ENCODE measurements at places on chromosomes 13 and 19. TPM values are rescaled to one million over a fixed set of nuclear protein-coding genes. Genes with fewer than 3 reads are reported as not detected.

DNA sequence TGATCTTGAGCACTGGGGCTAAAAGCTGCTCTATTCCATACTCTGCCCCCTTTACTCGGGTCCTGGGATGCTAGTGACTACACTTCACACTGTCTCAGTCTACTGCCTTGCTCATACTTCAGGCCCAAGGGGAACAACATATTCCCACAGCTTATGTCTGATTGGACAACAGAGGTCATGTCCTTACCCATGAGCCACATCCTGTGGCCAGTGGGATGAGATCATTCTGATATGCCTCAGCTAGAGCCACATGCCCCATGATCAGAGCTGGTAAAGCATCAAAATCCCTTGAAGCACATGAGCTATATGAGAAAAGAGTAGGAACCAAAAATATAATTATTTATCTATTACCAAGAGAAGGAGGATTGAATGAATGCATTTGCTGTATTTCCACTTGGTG, 290.1 kb upstream of the TSHZ3 start:
- no peak for DNase-seq

- DNase-seq, result peak; percentile 100
These were observed 2.8 kb upstream of the TNNI3 start for GRCh38 chr19:55160128-55160985.

Gene PROZ
- not detected for total RNA-seq

- no peak for DNase-seq
These were observed 283.0 kb downstream of the SHISA2 start for GRCh38 chr13:25768838-25769237.

Gene CBY2
- not detected for total RNA-seq

DNA sequence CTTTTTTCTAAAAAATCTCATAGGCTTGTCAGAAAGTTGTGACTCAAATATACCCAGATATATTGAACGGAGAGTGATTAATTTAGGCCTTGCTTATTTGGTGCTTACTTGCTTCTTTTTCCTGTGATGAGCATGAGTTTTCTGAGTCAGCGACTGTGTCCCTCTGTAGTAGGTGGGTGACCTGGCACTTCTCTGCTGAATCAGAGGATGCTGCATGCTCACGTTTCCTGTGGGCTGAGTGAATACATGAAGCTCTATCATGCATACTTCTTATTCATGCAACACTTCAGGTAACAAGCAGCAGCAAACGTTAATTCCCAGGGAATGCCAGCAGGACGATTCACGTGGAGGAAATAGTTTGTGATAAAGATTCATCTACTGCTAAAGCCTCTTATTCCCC, 245.0 kb downstream of the KLF5 start:
- no peak for DNase-seq

GRCh38 chr13:99536023-99536422, 34.8 kb downstream of the TM9SF2 start:
- DNase-seq, result no peak

DNA sequence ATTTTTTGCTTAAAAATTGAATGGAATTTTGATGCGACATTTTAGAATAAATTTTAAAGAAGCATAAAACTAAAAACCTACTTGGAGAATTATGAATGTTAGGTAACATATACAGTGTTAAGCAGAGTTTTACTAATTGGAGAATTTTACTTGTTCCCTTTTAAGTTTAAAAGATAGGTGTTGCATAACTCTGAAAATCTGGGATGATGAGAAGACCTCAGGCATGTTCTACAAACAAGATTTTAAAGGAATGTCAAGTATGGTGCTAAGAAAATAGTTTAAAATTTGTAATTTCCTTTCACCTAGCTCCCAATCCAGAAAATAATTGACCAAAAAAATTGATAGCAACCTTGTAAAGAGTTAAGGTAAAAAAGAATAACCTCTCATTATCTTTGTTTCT, 135.8 kb downstream of the RFC3 start:
- DNase-seq, result no peak

DNA sequence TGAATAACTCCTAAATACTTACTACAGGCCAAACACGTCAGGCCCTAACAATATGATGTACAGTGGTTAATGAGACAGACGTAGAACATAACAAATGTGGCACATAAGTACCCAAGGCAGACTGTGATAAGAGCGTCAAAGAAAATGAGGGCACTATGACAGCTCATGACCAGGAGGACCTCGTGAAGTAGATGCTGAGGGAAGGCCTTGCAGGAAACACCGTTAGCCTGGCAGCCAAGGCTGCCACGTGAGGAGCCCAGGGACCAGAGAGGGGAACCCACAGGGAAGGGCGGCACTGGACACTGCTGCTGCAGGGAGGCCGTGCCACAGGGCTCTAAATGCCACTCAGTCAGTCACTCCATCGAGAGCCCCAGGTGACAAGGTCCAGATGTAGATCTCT, 5.7 kb downstream of the TUBGCP3 start:
- DNase-seq, result no peak

DNA sequence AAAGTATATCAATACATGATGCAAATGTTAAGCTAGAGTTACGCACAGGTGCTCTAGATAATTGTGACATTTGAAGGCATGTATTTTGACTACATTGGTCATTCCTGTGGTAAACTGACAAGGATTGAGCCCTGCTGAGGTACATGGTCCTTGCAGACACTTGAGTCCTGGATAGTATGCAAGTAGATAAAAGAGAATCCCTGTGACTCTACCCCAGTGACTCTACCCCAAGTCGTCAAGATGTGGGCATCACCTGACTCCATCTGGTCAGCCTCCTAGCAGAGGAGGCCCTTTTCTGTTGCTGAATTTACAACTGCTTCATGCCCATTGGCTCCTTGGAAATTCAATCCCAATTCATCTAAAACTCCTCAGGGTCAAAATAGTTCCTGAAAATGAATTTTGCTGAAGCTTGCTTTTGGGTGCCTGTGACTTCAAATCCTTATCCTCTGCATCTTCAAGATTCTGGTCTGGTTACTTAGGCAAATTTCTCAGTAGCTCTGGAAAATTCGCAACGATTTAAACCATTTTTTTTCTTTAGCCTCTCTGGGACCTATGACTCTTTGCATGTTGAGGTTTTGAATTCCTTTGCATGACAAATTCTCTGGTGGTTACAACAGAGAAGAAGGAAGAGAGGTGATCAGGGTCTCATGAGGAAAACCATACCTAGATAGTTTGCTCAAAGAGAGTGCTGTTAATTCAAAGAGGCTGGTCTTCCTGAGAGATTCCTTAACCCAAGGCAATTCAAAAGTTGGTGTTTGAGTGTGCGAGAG, 422.1 kb downstream of the FGF9 start:
- no peak for DNase-seq

DNA sequence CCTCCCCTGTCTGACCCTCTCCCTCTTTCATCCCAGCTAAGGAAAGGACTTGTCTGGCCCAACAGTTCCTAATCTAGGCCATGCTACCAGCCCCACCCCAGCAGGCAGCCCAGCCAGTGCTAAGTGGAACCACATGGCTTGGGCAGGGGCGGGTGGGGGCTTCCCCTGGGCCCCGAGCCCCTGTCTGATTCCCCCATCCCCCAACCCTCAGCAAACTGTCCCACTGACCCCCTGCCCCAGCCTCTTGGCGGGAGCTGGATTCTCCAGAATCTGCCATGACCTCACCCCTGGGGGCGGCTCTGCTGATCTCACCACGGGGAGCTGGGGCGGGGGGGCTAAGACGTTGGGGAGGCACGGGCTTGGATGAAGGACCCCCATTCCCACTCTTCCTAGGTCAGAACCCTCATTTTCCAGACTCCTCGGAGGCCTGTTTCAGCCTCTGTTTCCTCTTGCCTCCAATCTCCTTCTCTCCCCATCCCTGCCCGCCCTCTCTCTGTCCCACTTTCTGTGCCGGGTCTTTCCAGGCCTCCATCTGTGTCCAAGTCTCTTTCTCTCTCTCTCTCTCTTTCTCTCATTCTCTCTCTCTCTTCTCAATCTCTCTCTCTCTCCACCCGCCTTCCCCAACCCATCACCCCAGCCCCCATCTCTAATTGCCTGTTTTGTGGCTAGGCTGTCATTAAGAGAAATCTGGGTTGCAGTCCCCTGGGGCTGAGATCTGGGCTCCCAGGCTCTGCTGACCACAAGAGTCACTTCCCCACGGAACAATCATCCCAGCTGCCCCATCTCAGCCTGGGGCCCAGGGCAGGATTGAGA, 2.7 kb downstream of the COL5A3 start:
- peak; percentile 89 for DNase-seq

GRCh38 chr13:73902296-73902695, 231.9 kb downstream of the KLF12 start:
- DNase-seq, result no peak

DNA sequence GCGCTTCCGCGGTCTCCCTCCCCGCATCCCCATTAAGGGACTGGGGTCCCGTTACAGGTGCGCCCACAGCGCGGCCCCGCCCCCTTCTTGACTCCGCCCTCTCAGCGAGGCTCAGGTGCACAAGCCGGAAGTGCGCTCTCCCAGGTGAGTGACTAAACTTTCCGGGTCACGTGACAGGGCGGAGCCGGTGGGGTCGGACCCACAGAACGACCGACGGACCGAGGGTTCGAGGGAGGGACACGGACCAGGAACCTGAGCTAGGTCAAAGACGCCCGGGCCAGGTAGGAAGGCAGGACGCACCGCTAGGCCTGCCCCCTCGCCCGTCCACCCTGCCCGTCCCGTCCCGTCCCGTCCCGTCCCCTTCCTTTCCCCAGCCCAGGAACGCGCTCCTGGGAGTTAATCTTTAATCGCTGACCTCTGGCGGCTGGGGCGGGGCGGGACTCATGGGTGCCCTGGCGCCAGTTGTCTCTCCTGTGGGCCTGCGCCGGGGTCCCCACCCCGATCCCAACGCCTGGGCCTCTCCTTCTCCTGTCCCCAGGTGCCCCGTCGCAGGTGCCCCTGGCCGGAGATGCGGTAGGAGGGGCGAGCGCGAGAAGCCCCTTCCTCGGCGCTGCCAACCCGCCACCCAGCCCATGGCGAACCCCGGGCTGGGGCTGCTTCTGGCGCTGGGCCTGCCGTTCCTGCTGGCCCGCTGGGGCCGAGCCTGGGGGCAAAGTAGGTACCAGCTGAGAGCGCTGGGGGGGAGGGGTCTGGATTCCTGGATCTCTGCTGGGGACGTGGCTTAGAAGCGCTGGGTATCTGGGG, at the start of gene CRB3:
Gene CRB3 (plus strand): TSS at position 202 of the 804 bp plus-strand sequence. CDS start 431 bp downstream, at position 633.
- peak; percentile 55 for DNase-seq

DNA sequence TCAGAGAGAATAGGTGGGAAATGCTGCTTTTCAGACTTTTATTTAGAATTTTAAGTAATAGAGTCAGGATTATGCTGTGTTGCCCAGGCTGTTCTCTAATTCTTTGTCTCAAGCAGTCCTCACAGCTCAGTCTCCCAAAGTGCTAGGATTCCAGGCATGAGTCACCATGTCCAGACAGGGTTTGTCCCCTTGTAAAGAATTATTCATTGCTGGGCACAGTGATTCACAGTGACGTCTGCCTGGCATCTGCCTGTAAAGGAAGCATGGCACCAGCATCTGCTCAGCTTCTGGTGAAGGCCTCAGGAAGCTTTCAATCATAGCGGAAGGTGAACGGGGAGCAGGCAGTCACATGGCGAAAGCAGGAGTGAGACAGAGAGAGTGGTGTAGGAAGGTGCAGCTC, 17.7 kb downstream of the ZNF763 start:
- DNase-seq, result no peak

Gene CXCL17
- not detected for total RNA-seq

DNA sequence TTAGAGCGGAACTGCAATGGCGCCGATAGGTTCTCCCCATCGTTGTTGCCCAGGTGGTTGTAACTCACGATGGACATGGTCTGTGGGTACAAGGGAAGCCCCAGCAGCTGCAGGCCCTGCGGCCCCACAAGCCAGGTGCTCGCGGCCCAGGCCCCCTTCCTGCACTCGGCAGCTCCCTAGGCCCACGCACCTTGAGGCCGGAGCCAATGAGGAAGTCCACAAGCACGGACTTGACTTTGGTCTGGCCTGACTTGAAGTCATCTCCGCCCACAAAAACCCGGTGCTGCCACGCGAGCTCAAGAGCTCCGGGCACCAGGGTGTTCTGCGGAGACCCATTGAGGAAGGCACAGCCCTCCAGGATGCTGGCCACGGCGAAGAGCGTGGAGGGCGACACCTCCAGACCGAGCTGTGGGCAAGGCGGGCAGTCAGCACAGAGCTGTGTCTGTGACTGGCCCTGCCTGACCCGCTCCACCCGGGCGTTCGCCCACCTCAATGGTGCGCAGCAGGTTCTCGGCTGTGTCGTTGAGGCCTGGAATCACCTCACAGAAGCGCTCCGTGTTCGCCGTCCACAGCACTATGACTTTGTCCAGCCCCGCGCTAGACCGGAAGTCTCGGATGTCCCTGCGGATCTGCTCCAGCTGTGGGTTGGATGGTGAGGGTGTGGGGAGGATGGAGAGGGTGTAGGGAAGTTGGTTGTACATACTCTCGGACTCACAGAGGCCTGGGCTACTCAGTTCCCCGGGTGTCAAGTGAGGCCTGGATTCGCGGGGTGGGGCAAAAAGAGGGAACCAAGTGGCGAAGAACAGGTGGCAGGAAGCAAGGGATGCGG, 1.9 kb downstream of the ISYNA1 start:
- peak; percentile 88 for DNase-seq

DNA sequence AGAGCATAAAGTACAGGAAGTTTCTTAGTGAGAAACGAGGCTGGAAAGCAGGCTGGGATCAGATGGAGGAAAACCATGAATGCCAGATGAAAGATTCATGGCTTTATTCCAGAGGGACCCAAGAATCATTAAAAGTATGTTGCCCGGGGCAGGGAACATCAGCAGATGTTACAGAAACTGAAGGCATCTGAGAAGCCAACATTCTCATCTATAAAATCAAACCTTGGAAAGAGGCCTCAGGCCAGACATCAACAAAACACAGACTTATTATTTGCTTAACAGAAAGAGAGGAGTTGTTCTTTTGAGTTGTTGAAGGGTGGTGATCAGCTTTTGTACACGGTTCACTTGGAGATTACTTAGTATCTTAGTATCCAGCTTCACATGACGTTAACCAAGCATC, 543.6 kb downstream of the RFC3 start:
- DNase-seq, result no peak

DNA sequence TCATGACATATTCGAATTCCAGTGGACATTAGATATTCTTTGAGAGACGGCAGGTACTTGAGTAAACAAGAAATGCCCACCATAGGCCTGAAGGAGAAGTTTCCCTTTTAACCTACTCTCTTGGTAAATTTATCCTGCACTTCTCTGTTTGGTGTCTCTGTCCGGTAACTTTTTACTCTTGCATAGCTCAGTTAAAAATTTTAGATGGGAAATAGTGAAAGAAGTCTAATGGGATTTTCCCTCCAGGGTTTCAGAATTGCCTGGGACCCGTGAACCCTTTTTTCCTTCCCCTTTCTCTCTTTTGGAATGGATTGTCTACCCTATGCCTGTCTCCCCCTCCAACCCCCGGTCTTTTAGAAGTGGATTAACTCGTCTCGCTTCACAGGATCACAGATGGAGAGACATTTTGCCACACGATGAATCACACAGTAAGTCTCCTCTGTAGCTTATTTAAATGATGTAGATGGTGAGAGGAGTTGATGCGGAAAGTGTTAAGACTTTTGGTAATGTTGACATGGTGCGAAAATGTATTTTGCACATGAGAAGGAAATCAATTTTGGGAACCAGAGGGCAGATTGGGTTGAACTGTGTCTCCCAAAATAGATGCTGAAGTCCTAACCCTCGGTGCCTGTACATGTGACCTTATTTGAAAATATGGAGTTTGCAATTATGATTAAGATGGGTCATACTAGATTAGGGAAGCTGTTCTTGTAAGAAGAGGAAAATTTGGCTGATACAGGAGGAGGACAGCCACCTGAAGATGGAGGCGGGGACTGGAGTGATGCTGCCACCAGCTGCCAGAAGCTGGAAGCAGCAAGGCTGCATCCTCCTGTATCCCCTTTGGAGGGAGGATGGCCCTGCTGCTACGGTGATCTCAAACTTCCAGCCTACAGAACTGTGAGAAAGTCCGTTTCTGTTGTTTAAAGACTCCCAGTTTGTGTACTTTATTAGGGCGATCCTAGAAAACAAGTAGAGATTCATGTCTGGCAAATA, 711 bp upstream of the MIPEP start:
- peak; percentile 47 for DNase-seq
